ENCODE measurements at places on chromosomes 7 and 10.

GRCh38 chr7:26667514-26668133 is 196.8 kb downstream of the SKAP2 start:
- DNase-seq, result peak; percentile 95
- H3K27me3 ChIP-seq, result peaks cover 3% of the 10 kb centered on the region
- no peak overlapping the region for H3K4me3 ChIP-seq
- no peaks in the 10 kb centered on the region for H3K4me1 ChIP-seq

DNA sequence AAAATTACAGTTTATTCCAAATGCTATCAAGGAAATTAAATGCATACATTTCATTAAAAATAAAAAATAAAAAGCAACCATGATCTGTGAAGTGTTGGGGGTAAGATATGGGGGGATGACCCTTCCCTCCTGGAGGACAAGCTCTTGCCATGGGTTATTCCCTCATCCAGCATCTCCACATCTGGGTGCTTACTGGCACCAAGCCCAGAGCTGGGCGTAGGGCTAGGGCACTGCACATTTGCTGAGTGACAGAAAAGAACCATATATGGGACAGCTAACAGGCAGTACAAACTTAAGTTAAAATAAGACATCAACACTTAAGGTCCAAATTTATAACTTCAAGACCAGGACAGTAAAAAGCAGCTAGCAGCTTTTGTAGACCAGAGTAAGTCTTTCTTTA is 10.2 kb downstream of the CCDC6 start:
- DNase-seq, result no peak
- H3K36me3 ChIP-seq, result no peaks in the 10 kb centered on the region
- H3K27ac ChIP-seq, result no peak overlapping the region
- no peak overlapping the region for H3K4me3 ChIP-seq

- no peak overlapping the region for H3K4me3 ChIP-seq
- H3K36me3 ChIP-seq, result no peaks in the 10 kb centered on the region
- H3K27ac ChIP-seq, result no peak overlapping the region
- no peaks in the 10 kb centered on the region for H3K4me1 ChIP-seq
These were observed 38.3 kb downstream of the LIPJ start for GRCh38 chr10:88624840-88625239.

DNA sequence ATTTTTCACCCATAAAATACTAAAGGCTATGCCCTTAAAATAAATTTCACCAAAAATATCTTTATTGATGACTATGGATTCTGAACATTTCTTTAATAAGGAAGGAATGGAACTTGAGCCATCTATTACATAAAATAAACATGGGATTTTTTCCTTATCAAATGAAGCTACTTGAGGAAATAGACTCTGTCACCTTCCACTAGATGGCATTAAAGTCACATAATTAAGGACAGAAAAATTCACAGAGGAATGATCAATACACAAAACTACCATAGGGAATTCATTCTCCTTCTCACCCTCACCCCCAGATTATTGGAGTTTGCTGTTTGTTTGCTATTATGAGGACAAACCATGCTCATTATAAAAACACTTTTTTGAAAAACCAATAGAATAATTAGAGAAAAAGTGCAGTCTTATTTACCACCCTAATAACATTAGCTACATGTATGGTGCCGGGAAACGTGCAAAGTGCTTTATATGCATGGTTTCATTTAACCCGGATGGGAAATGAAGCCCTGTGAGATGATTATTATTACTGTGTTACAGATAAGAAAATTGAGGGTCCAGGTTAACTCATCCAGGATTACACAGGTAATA is 21.1 kb upstream of the FOXI2 start:
- peaks cover 27% of the 10 kb centered on the region for H3K27me3 ChIP-seq
- H3K4me3 ChIP-seq, result no peak overlapping the region
- H3K36me3 ChIP-seq, result no peaks in the 10 kb centered on the region
- H3K4me1 ChIP-seq, result no peaks in the 10 kb centered on the region
- DNase-seq, result peak; percentile 53
- no peak overlapping the region for H3K27ac ChIP-seq

DNA sequence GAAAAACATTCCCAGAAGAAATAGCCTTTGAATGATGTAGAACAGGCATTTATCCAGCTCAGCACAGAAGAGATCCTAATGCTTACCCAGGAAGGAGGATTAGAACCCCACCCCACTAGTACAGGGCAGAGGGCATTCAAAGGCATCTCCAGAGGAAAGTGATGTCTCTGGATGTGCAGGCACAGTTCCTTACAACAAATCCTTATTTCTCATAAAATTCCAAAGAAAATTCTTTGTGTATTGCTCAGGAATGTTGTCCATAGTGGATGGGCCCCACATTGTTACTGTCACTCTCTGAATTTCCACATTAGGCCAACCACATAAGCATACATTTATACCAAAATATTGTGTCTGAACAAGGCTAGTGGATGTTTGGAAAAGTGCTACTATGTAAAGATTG is 243.0 kb downstream of the ADRA2A start:
- peaks cover 12% of the 10 kb centered on the region for H3K4me1 ChIP-seq
- no peaks in the 10 kb centered on the region for H3K27me3 ChIP-seq
- H3K4me3 ChIP-seq, result no peak overlapping the region
- no peak for DNase-seq
- H3K36me3 ChIP-seq, result no peaks in the 10 kb centered on the region
- no peak overlapping the region for H3K27ac ChIP-seq

- no peaks in the 10 kb centered on the region for H3K27me3 ChIP-seq
- H3K4me3 ChIP-seq, result peak overlapping the region; percentile 87
- H3K4me1 ChIP-seq, result peaks cover 14% of the 10 kb centered on the region
These were observed 34.3 kb upstream of the PHF14 start for GRCh38 chr7:10939237-10939910.

GRCh38 chr7:85039196-85039923 is 147.5 kb downstream of the SEMA3D start:
- no peaks in the 10 kb centered on the region for H3K4me1 ChIP-seq
- DNase-seq, result no peak
- H3K27me3 ChIP-seq, result no peaks in the 10 kb centered on the region
- no peak overlapping the region for H3K27ac ChIP-seq

GRCh38 chr10:84424731-84425167 is 96.4 kb downstream of the CCSER2 start:
- H3K36me3 ChIP-seq, result no peaks in the 10 kb centered on the region
- no peak overlapping the region for H3K4me3 ChIP-seq
- H3K4me1 ChIP-seq, result peaks cover 11% of the 10 kb centered on the region

- H3K36me3 ChIP-seq, result no peaks in the 10 kb centered on the region
- no peak overlapping the region for H3K27ac ChIP-seq
- no peak overlapping the region for H3K4me3 ChIP-seq
- no peak for DNase-seq
- no peaks in the 10 kb centered on the region for H3K27me3 ChIP-seq
- H3K4me1 ChIP-seq, result peaks cover 40% of the 10 kb centered on the region
These were observed 69.6 kb upstream of the HDAC9 start for GRCh38 chr7:18425838-18426445.

- H3K4me3 ChIP-seq, result no peak overlapping the region
- no peak for DNase-seq
- no peaks in the 10 kb centered on the region for H3K36me3 ChIP-seq
- no peaks in the 10 kb centered on the region for H3K27me3 ChIP-seq
- H3K27ac ChIP-seq, result no peak overlapping the region
These were observed 228.4 kb downstream of the ARHGAP12 start for GRCh38 chr10:31700181-31700611.

GRCh38 chr7:127874951-127875608 is 156.2 kb downstream of the LRRC4 start:
- H3K27me3 ChIP-seq, result no peaks in the 10 kb centered on the region
- H3K4me3 ChIP-seq, result no peak overlapping the region
- H3K27ac ChIP-seq, result no peak overlapping the region
- peaks cover 15% of the 10 kb centered on the region for H3K4me1 ChIP-seq
- no peak for DNase-seq

DNA sequence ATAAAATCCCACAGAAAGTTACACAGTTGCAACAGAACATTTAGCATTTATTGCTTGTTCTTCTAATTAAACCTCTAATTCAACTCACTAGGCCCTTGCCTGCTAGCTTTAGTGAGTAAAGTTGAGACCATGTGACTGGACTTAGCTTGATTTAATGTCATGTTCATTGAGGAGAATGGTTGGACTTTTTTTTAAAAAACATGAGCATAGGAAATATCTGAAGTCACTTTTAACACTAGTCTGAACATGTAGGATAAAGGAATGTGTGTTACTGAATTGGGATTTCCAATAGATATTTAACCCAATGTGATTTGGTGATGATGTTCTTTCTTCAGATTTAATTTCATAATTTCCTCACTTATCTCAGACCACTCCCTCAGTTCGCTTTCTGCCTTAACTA is 24.6 kb upstream of the GLCCI1 start:
- no peaks in the 10 kb centered on the region for H3K36me3 ChIP-seq
- DNase-seq, result no peak
- no peaks in the 10 kb centered on the region for H3K27me3 ChIP-seq
- no peak overlapping the region for H3K4me3 ChIP-seq
- H3K4me1 ChIP-seq, result no peaks in the 10 kb centered on the region

DNA sequence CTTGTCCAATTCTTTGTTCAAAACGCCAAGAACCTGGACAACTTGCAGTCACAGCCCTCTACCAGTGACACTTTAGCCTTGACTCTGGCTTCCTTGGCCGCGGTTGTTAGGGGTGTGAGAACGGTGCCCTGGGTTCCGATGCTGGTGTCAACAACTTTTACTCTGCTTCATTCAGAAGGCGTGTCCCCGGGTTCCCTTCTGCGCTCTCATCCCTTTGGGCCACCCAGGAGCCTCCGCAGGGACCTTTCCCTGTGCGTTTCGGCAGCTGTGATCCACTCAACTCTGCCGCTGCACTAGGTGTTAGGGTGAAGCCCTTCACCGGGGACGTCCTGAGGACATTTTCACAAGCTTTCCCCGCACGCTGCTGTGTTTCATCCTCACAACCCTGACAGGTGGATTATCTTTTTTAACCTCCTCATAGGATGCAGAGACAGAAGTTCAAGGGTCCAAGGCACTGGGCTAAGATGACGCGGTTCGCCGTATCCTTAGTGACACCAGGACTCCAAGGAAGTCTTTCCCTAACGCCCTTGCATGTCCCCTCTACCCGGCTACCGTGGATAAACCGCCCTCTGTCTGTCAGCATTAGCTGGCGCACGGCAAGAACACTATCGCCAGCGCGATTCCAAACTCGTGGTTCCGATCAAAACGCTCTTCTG is 133.5 kb upstream of the SHH start:
- H3K27me3 ChIP-seq, result no peaks in the 10 kb centered on the region
- H3K4me1 ChIP-seq, result peaks cover 12% of the 10 kb centered on the region
- no peak overlapping the region for H3K4me3 ChIP-seq
- DNase-seq, result no peak
- H3K27ac ChIP-seq, result no peak overlapping the region
- H3K36me3 ChIP-seq, result no peaks in the 10 kb centered on the region

- no peak for DNase-seq
- H3K27me3 ChIP-seq, result no peaks in the 10 kb centered on the region
- H3K4me3 ChIP-seq, result no peak overlapping the region
- no peak overlapping the region for H3K27ac ChIP-seq
- H3K36me3 ChIP-seq, result no peaks in the 10 kb centered on the region
These were observed 37.0 kb upstream of the CNNM1 start for GRCh38 chr10:99292159-99292558.

- H3K36me3 ChIP-seq, result no peaks in the 10 kb centered on the region
- peaks cover 16% of the 10 kb centered on the region for H3K4me1 ChIP-seq
- DNase-seq, result no peak
- H3K27ac ChIP-seq, result no peak overlapping the region
- H3K4me3 ChIP-seq, result peak overlapping the region; percentile 88
These were observed 492 bp downstream of the COG5 start for GRCh38 chr7:107563081-107563774.

- DNase-seq, result no peak
- no peak overlapping the region for H3K4me3 ChIP-seq
- H3K36me3 ChIP-seq, result no peaks in the 10 kb centered on the region
- H3K4me1 ChIP-seq, result peaks cover 19% of the 10 kb centered on the region
- H3K27me3 ChIP-seq, result no peaks in the 10 kb centered on the region
- H3K27ac ChIP-seq, result no peak overlapping the region
These were observed 40.7 kb upstream of the SPDYE3 start for GRCh38 chr7:100266576-100267354.

DNA sequence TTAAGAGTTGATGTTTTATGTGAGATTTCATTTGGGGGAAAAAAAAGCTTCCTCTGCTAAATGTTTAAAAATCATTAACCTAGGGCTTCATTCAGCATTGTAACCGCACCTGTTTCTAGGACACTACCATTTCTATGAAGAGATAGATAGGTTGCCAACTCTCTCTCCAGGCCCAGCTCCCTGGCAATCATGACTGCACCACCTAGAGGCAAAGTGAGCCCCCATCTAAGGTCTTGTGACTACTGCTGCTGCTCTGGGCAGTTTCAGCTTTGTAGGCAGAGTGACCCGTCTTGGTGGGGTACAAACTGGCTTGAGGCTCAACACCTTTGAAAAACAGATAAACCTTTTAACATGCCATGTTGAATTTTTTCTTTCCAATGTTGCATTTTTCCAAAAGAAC is 27.3 kb upstream of the MRC1 start:
- peaks cover 4% of the 10 kb centered on the region for H3K4me1 ChIP-seq
- H3K4me3 ChIP-seq, result no peak overlapping the region
- H3K36me3 ChIP-seq, result no peaks in the 10 kb centered on the region
- DNase-seq, result peak; percentile 17
- H3K27me3 ChIP-seq, result no peaks in the 10 kb centered on the region

- H3K4me1 ChIP-seq, result no peaks in the 10 kb centered on the region
- DNase-seq, result no peak
- H3K36me3 ChIP-seq, result no peaks in the 10 kb centered on the region
- H3K27me3 ChIP-seq, result no peaks in the 10 kb centered on the region
- no peak overlapping the region for H3K4me3 ChIP-seq
These were observed 112.7 kb downstream of the OAT start for GRCh38 chr10:124305984-124306383.

GRCh38 chr10:125514206-125515162 is 168.5 kb downstream of the TEX36 start:
- H3K27ac ChIP-seq, result no peak overlapping the region
- H3K36me3 ChIP-seq, result no peaks in the 10 kb centered on the region
- H3K27me3 ChIP-seq, result no peaks in the 10 kb centered on the region
- no peak overlapping the region for H3K4me3 ChIP-seq
- DNase-seq, result no peak
- H3K4me1 ChIP-seq, result no peaks in the 10 kb centered on the region

DNA sequence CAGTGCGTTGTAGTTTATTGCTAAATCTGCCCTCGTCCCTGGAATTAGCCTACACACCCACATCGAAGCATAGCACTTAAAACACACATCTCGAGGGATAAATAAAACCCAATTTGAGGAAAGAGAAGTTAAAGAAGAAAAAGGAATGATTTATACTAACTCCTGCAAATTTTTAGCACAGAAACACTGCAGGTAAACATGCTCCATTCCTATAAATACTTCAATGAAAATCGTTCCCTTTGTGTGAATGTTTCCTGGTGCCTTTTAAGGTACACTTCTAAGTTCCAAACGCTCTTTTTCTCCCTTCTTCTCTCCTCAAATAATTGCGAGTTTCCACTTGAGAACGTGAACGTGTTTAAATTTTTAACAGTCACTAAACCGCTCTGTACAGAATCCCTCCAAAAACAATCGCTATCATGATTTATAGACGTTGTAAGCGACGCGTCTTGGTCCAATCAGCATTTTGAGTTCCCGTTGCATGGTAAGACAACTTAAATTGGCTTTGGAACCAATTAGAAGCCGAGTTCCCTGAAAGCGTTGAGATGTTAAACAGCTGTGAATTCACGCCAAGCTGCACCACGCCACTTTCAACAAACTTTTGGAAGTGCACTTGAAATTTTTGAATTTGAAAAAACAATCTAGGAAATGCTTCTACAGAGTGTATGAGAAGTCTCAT is 12.5 kb upstream of the EBLN1 start:
- peaks cover 12% of the 10 kb centered on the region for H3K27me3 ChIP-seq
- no peaks in the 10 kb centered on the region for H3K36me3 ChIP-seq
- peak; percentile 63 for DNase-seq
- no peak overlapping the region for H3K27ac ChIP-seq

GRCh38 chr7:35871856-35872255 is 71.0 kb downstream of the SEPTIN7 start:
- no peaks in the 10 kb centered on the region for H3K27me3 ChIP-seq
- H3K4me1 ChIP-seq, result no peaks in the 10 kb centered on the region
- H3K36me3 ChIP-seq, result no peaks in the 10 kb centered on the region
